ENCODE measurements at places on chromosomes 5 and 9.

GRCh38 chr5:40754381-40755092 lies 1.2 kb downstream of the TTC33 start:
- no peak for DNase-seq

DNA sequence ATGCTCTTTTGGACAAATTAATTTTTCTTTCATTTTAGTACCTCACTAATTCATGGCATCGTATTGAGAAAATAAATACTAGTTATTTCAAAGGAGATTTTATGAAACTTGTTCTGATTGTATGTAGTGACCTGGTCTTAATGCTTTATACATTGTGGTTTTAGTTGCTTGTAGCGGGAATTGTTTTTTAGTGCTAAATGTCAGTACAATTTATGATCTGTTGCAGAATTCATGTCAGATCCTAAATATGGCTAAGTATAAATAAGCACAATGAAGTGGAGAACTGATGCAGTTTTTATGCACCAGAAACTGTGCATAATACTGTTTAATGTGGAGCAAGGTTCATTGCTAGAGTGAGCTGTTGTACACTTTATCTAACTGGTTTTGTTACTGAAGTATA lies 308.8 kb downstream of the PJA2 start:
- no peak for DNase-seq

- no peak for DNase-seq
Measured at GRCh38 chr5:522899-523440, 1.3 kb downstream of the SLC9A3 start.

DNA sequence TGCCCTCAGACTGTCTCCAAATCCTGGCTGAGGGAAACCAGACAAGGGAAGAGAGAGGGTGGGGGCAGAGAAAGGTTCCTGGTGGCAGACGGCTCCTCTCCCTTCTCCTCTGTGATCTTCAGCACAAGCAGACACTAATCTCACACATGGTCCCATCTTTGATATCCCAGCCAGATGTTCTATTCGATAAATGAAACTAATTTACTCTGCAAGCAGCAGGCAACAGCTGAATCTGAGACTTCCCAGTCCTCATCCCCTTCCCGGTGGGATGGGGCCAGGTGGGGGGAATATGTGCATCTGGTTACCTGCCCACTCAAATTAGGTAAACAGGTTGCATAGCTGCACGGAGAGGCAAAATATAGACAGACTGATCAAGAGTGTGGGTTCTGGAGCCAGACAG lies 208.9 kb upstream of the PANK3 start:
- DNase-seq, result no peak

DNA sequence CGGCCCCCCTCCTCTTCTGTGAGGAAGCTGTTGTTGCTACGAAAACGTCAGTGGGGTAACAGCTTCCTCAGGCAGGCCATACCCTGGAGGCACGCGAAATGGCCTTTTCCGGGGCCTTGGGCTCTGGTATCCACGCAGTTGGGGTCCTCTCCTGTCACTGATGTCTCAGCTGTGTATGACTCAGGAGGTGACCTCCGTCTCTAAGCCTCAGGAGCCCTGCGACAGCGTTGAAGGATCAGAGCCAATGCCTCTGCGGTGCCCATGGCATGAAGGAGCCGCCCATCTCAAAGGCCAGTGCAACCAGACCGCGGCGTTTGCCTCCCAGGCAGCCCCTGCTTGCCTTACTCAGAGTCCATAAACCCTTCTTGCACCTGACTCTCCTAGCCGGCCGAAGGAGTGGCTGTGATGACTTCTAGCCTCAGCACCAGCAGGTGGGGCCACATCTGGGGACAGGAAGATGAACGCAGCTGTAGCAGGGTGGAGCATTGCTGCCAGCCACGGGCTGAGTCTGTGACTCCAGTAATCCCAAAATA lies 1.0 kb upstream of the MXD3 start:
- DNase-seq, result no peak

GRCh38 chr9:99130069-99130468 lies 25.2 kb downstream of the TGFBR1 start:
- no peak for DNase-seq

DNA sequence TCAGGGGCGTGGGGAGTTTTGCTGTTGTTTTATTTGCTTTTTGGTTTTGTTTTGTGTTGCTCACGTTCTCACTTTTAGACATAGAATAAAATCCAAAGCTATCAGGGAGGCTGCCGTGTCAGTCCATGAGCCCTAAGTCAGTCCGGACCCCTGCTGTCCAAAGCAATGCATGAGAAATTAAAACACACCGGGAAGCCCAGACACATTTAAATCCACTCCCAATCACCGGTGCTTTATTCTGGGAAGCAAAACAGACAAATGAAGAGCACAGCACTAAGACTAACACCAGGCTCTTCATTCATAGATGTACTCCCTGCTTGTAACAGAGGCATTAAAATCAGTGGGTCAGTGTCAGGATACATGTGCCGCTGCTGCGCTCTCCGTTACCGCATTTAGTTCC lies 180.9 kb downstream of the IRX2 start:
- DNase-seq, result no peak

- peak; percentile 20 for DNase-seq
Measured at GRCh38 chr9:33416996-33417395, 14.6 kb upstream of the AQP7 start.

- no peak for DNase-seq
Measured at GRCh38 chr5:19855031-19855430, 133.0 kb downstream of the CDH18 start.

DNA sequence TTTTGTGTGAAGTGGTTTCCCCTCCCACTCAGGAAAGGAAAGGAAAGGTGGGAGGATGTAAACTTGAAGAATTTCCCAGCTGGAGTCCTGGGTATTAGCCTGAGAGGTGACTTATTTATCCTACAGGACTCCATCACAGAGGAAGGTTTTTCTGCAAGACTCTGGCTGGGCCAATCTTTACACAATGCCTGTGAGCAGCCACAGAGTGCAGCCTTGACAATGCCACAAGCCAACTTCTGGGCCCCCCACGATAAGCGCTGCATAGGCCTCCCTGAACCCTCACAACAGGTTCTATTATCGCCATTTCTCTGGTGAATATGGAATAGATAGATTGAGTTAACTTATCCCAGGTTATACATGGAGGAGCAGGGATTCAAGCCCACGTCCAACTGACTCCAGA lies 12.4 kb downstream of the TTC39B start:
- no peak for DNase-seq

DNA sequence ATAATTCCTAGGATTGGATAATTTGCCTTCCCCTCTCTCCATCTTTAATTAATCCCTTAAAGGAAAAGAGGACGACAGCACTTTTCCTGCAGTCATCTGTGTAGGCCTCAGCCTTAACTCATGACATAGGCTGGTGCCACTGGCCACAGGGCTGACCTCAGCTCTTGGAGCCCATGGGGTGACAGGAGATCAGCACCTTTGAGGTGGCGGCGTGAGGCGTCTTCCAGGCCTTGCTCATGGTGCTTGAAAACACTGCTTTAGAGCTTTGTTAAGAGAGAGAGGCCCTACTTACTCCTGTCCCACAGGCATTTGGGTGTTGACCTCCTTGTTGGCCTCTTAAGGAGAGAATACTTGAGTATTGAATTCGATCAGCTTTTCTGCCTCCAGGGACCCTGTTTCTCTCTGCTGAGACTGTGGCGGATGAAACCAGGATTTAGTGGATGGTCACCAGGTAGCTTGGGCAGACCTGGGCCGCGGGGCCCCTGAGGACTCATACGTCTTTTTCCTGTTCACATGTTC lies 23.4 kb downstream of the TENT4A start:
- no peak for DNase-seq

GRCh38 chr9:20929276-20929675 lies 102.2 kb downstream of the HACD4 start:
- DNase-seq, result no peak

DNA sequence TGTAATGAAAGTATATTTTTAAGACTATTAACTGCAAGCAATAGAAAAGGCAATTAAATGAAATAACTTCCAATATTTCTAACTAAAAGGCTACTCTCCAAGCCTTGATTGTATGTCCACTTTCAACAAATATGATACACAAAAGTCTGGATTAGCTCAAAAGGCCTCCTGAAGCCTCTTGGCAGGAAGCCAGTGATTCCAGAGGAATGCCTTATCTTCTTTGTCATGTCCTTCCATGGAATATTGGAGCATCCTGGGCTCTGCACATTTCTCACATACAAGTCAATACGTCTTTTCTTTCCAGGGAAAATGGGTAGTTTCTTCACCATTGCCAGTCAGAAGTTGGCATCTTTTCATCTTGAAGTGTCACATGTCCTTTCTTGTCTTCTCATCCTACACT lies 357.8 kb downstream of the KDM4C start:
- no peak for DNase-seq

DNA sequence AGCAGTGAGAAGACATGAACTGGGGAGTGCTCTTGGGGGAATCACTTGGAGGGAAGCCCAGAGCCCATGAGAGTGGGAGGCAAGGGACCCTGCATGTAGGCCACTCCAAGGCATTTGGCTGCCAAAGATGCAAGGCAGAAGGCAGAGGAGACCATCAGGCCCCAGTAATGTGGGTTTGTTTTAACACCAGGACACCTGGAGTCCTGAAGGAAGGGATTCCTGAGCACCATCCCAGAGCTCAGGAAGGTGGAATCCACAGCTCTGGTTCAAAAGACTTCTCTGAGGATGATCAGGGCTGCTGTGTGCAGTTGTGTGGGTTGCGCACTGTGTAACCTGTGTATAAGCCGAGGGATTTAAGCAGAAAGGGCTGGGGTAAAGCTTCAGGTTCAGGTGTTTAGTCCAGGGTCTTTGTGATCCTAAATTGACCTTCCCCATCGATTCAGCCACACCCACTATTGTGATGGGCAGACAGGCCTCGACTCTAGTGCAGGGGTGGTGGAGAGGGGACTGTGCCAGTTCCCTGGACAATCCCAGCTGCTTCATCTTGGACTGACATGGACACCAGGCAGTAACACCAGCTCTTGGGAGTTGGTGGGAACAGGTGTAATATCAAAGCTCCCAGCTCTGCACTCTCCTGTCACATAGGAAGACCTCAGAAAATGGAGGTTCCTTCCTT lies 11.0 kb downstream of the B4GALT7 start:
- DNase-seq, result no peak

GRCh38 chr5:88734191-88734640 lies 148.8 kb downstream of the MEF2C start:
- no peak for DNase-seq

- DNase-seq, result no peak
Measured at GRCh38 chr9:20407013-20407412, 215.3 kb downstream of the MLLT3 start.

- no peak for DNase-seq
Measured at GRCh38 chr9:115847216-115847615, 306.4 kb upstream of the PAPPA start.

GRCh38 chr5:163424836-163425235 lies 12.6 kb upstream of the CCNG1 start:
- DNase-seq, result no peak

GRCh38 chr5:77985247-77985646 lies 209.1 kb upstream of the TBCA start:
- no peak for DNase-seq

- no peak for DNase-seq
Measured at GRCh38 chr9:75657015-75657414, 233.5 kb upstream of the PCSK5 start.

- DNase-seq, result no peak
Measured at GRCh38 chr9:111320631-111321030, 9.4 kb downstream of the OR2K2 start.

DNA sequence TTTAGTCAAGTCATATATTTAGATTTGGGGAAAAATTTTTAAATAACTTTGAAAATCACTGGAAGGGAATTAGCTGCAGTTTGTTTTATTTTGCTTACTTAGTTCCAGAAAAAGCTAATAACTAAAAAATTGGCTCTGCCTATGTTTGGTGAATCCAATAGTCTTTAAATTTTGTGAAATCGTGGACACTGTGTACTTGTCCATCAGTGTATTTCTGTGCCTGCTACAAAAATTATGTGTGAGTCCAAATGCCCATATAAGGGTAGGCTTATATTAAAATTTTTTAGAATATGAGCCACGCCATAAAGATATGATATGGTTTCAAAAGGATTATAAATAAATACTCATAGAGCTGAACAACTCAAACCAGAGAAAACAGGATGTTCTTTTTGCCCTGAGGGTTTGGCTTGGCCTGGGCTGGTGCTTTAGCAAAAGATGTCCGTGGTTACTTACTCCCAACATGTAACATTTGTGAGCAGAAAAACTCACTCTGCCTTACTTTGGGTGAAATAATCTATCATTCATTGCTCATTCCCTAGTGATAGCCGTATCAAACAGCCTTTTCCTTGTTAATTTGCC lies 133.2 kb upstream of the PRLR start:
- no peak for DNase-seq

- DNase-seq, result no peak
Measured at GRCh38 chr9:80866121-80866520, 823.2 kb downstream of the TLE1 start.

DNA sequence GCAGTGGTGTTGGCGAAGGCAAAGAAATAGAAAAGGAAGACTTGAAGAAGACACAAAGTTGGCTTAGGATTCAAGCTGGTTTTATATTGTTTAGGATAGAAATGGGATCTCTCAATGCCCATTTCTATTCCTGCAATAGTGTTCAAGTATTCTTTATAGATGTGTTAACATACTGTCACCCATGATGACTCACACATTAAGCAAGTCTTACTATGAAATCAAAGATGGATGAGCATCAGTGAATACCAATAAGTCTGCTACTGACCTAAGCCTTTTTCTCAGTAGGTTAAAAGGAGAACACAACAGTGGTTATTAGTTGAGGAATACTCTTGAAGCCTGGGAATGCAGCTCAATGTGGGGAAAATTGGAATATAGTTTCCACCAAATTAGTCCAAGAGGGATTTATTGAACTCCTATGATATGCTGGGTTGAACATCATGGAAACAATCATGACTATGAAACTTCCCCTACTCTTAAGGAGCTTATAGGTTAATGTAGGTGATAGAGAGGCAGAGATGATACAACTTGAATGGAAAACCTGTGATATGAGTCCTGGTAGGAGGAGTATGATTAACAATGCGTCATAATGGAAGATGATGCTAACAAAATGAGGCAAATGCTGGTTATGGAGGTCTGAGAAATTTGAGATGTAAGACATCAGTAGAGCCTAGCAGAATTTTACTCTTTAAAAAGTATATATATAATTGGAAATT lies 417.1 kb upstream of the DAP start:
- no peak for DNase-seq

DNA sequence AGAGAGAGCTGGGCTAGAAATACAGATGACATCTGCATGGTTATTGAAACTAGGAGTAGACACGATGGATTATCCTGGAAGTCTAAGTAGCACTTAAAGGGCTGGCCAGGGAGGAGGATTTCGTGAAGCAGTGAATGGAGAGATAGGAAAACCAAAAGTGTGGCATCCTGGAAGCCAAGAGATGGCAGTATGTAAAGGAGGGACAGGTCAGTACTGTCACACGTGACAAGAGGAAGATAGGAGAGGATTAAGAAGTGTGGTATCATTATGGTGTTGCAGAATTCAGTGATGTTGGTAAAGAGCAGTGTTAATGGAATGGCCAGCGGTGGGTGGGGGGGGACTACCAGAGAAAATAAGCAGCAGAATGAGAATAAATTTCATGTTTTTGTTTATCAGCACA lies 11.7 kb downstream of the RAD23B start:
- DNase-seq, result no peak

GRCh38 chr9:95017661-95018060 lies 291.2 kb downstream of the AOPEP start:
- DNase-seq, result no peak
